ENCODE measurements at places on chromosomes 1 and 21. TPM values are rescaled to one million over a fixed set of nuclear protein-coding genes. Genes with fewer than 3 reads are reported as not detected.

SMCP gene
- not detected for total RNA-seq

DNA sequence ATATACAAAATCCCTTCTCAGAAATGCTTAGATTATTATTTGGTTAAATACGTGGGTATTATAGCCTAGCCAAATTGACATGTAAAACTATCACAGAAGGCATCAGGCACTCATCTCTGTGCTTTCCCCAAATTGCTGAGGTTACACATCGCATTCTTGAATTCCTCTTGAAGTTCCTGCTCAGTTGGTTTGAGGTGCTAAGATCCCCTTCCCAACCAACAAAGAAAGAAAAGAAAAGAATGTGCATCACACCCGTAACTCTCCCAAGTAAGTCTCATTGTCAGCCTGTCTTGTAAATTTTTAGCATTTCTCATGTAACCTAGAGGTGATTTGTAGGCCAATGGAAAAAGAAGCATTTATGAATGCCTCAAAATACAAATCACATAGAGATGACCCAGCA, 539.2 kb upstream of the PRMT6 start:
- no peak for DNase-seq

OR2L13 gene
- total RNA-seq, result not detected

DNA sequence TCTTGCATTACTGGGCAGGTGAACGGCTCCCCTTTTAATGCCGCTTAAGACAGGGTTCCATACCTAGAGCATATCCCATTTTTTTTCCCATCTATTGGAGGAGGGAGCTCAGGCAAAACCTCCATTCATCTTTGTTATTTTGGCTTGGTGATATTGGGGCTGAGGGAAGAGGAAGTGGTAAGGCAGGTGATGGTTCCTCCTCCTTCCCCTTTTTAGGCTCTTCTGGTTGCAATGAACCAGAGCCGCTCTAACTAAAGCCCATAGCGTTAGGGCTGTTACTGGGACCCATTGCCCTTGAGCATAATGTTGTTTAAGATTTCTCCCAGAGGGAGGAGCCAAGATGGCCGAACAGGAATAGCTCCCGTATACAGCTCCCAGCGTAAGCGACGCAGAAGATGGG, 21.1 kb downstream of the PYHIN1 start:
- no peak for DNase-seq

GRCh38 chr1:203619091-203619780, 7.4 kb upstream of the ATP2B4 start:
- DNase-seq, result no peak

DNA sequence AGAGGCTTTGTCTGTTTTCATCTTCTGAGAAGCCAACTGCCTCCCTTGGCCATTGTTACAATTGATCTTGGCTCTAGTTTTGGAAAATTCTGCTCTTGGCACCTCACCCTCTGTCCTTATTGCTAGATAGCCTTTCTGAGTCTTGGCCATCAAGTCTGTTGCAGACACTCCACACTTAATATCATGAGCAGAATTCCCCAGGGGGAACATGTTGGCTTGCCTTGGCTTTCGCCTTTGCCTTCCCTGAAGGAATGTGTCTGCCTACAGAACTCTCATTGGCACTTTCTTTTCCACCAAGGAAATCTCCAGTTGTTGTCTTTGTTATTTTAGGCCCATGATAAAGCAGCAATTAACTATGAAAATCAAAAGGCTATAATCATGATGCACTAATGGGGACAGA, 42.7 kb upstream of the LDLRAP1 start:
- DNase-seq, result no peak

FAAH gene
- 2.8 TPM for total RNA-seq

- DNase-seq, result no peak
Observed at GRCh38 chr1:241101622-241102021, 255.4 kb downstream of the RGS7 start.

- no peak for DNase-seq
Observed at GRCh38 chr1:82560566-82560965, 759.8 kb downstream of the ADGRL2 start.

FAM151A gene
- total RNA-seq, result 0.80 TPM

GRCh38 chr1:56922070-56922469, 43.7 kb downstream of the C8B start:
- DNase-seq, result no peak

DNA sequence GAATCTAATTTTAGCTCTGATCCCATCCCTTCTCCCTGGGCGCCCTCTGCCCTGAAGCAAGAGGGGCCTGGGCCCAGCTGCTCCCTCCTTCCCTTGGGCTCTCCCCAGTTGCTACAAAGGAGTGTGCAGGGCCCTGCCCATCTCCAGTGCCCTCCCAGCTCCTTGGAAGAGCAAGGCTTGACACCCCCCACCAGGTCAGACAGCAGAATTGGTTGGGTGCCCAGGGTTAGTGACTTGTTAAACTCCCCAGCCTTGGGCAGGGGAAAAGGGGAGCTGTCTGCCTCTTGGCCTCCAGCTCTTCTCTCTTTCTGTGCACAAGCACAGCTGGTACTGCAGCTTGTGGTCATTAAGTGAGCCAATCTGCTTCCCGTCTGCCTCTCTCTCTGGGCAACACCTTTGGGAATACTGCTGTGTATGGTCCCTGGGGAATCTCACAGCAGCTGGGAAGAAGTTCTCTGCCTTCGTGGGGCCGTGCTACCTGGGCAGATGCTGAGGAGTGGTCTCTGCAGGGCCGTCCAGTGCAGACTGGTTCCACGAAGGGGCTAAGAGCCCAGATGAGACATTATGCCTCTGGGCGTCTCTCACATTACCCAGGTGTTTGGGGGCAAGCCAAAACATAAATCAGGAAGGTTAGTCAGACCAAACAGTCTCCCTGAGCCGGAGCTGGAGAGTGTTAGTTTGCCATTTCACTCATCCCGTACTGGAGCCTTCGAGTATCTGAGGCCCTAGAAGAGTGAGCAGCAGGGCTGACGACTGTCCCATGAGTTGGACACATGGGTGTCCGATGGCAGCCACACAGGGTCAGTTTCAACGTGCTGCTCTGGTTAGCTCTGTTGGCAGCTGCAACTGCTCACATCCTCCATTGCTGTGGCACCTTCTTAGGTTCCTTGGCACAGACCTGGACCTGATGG, 37.3 kb downstream of the TMEM53 start:
- no peak for DNase-seq

- no peak for DNase-seq
Observed at GRCh38 chr1:197981561-197981960, 64.4 kb downstream of the LHX9 start.

ARHGAP30 gene
- 2.4 TPM for total RNA-seq

DNA sequence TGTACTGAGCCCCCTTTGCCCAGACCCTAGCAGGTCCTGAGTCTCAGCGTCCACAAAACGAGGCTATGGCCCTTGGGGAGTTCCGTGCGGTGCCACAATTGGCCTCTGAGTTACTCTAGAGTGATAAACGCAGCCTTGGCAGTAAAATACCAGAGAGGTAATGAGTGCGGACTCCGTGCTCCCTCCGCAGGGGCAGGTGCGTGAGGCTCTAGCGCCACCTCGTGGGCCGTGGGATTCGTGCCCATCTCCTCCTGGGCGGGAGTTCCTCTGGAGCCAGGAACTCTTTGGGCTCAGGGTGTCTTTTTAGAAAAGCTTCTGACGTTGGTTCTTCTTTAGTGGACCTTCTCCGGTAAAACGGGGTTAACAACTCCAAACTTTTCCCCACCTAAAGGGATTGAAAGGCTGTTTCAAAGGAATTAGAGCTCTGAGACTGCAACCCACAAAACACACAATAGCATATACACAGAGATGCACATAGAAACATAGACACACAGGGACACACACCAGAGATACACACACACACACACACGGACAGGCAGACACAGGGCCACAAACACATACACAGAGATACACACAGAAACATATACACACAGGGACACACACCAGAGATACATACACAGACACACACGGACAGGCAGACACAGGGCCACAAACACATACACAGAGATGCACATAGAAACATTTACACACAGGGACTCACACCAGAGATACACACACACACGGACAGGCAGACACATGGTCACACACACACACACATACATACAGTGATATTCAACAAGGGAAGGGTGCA, 99.4 kb downstream of the KCNJ15 start:
- peak; percentile 76 for DNase-seq

DNA sequence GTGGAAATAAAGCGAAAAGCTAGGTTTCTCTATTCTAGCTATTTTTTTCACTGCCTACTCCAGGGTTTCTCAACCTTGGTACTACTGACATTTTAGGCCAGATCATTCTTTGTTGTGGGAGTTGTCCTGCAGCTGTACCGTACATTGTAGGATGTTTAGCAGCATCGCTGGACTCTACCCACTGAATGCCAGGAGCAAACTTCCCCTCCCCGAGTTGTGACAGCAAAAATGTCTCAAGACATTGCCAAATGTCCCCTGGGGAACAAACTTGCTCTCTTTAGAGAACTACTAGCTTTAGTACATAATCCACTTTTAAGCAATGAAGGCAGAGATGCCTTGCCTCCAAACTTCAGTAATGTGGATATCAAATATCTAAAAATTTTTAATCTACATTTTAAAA, 122.8 kb downstream of the PLPPR5 start:
- DNase-seq, result no peak

FOXJ3 gene
- total RNA-seq, result 40.7 TPM

TIE1 gene
- 25.1 TPM for total RNA-seq

DNA sequence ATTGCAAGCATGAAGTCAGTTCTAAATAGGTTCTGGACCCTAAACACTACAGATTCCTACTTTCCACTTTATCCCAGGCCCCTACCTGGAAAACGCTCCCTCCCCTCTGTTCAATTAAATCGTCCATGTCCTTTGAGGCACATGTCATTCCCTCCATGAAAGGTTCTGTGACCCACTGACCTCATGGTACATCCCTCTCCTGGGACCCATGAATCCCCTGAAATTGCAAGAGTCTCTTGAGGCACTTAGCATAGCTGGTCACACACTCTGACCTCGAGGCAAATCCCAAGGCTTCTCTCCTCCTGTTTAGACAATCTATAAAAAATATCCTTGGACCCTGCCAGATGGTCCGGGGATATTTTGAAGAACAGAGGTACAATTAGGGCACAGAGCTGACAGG, 34.3 kb upstream of the KRTAP19-8 start:
- DNase-seq, result no peak

DPT gene
- 45.6 TPM for total RNA-seq

DNA sequence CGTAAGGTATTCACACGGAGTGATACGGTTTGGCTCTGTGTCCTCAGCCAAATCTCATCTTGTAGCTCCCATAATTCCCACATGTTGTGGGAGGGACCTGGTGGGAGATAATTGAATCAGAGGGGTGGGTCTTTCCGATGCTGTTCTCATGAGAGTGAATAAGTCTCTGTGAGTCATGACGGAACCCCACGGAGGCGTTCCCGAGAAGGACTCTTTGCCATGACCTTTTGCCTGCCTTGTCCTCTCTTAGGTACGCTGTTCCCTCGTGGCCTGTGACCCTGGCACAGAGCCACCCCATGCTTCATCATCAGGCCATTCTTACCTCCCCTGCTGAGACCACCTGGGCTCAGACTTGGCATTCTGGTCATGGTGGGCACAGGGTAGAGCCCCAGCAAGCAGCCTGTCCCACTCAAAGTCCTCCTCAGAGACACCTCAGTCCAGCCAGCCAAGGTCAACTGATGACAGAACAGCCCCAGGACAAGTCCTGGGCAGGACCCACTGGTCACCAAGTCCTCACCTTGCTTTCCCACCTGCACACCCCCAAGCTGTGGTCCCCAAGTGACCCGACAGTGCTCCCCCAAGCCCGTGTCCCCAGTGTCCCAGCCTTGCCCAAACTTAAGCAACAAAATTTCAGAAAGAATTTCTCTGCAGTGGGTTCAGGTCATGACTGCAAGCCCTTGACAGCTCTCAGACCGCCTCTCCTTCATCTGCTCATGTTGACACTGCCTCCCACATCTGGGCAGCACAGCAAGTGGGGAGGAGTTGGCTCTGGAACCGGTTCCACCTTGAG, 158.4 kb downstream of the ACTL8 start:
- DNase-seq, result no peak

CD58 gene
- total RNA-seq, result 32.2 TPM

DNA sequence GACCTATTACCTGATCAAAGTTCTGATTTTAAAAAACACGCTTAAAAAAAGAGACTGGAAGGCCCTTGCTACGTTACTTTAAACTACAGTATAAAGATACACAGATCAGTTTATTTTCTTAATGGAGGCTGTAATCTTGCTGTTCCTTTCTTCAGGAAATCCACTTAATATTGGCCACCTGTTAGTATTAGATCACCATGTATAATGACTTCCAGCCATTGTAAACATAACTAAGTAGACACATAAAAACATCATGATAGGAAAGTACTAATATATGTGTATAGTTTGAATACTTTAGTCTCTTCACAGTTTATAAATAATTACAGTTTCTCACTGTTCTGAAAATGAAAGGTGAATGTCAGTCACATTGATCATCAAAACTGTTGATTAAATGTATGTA, 68.6 kb downstream of the ADGRL2 start:
- no peak for DNase-seq

ZYG11A gene
- total RNA-seq, result not detected

- no peak for DNase-seq
Observed at GRCh38 chr1:16072616-16073484, 601 bp downstream of the FAM131C start.

DNA sequence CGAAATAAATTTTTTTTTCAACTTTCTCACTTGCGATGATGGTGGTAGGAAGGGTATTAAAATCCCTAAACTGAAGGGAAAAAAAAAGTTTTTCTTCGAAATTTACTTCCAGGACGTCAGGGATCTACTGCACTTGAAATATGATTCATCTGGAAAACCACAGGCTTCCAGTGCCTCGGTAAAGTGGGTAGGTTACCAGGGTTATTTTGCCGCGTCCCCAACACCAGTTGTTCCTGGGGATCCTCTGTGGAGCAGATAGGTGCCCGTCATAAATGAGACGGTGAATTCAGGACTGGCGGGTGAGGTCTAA, 773 bp downstream of the RABIF start:
- no peak for DNase-seq

GRCh38 chr1:164785841-164786534, 227.0 kb downstream of the PBX1 start:
- DNase-seq, result no peak

- no peak for DNase-seq
Observed at GRCh38 chr1:64505944-64506655, 36.2 kb downstream of the CACHD1 start.

GRCh38 chr1:6267686-6268322, 6.9 kb upstream of the GPR153 start:
- no peak for DNase-seq

- DNase-seq, result peak; percentile 10
Observed at GRCh38 chr1:201354151-201354900, 23.2 kb downstream of the TNNT2 start.

GPX7 gene
- 5.2 TPM for total RNA-seq
